NCI-H1092 (cell line): ENCODE measurements at places on chromosomes 2 and 18.

GRCh38 chr2:96554293-96555145, 18.0 kb downstream of the ARID5A start:
- no peak for DNase-seq

DNA sequence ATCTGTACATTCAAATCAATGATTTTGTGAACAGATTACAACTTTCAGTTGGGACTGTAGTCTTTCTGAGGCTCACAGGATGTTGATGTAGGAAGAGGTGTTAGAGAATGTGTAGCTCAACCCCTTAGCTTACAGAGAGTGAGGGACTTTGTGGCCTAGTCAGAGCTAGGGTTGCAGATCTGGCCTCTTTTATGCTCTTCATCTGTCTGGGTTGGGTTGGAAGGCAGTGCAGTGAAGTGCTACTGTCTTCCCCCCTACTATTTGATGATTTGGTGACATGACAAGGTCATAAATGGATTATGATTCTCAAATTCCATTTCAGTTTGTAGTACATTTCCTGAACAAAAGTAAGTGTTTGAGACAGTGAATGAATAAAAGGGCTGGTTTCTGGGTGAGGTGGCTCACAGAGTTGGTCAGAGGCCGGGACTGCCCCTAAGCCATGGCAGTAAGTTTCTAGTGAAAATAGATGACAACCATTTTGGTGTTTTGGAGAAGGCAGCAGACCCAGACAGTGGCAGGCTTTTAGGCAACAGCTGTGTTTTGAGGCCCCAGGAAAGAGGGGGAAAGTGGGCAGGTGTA, 21.6 kb downstream of the MAP4K4 start:
- no peak for DNase-seq

DNA sequence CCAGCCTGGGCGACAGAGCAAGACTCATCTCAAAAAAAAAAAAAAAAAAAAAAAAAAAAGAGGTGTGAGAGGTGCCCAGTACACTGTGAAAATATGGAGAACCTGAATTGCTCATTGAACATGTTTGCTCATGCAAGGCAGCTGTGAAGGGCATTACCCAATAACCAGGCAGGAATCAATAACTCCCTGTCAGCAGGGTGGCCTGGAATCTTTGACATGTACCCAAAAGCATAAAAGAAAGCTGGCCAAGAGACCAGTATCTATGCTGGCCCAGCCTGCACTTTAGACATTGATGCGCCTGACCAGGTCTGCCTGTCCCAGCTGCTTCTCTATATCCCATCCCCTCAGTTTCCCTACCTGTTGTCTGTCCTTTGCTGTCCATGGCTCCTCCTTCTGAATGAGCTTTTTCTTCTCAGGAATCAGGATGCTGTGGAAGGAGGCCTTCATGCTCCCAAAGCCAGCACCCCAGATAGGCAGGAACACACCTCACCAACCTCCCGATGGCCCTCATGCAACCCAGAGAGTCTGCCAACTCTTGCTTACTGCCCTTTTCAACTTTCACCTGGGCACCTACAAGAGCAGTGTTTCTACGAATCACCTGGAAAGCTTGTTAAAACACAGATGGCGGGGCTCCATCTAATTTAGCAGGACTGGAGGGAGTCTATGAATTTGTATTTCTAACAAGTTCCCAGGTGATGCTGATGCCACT, 83.4 kb upstream of the PPP1CB start:
- no peak for DNase-seq

- no peak for DNase-seq
Observed at GRCh38 chr2:190964170-190964795, 49.7 kb downstream of the STAT1 start.

DNA sequence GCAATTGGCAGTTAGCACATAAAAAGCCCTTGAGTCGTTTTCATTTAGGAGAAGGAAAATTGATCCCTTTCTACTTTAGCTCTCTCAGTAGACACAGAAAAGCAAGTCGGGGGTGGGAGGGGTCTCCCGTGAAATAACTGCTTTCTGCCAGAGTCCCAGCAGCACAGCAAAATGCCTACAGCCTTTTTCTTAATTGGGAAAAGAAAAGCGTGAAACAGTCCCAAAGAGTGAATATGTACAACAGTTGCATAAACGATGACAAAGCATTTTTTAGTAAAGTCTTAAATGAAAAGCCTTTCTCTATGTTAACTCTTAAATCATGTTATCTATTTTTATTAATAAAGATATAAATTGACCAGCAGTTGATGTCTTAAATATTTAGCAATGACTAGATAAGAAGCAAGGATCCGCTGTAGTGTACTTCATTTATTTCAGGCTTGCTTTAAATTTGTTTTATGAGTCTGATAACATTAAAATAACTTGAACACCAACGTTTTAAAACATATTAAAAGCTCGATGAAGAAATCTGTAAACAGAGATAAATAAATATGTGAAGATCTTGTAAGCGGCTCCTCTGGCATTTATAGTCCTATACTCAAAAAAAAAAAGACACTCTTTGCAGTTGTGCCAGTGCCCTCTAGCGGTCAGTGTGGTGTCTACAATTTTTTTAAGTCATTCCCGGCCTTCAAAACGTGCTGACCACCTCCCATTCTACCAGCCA, 42.3 kb upstream of the ATIC start:
- peak; percentile 70 for DNase-seq

DNA sequence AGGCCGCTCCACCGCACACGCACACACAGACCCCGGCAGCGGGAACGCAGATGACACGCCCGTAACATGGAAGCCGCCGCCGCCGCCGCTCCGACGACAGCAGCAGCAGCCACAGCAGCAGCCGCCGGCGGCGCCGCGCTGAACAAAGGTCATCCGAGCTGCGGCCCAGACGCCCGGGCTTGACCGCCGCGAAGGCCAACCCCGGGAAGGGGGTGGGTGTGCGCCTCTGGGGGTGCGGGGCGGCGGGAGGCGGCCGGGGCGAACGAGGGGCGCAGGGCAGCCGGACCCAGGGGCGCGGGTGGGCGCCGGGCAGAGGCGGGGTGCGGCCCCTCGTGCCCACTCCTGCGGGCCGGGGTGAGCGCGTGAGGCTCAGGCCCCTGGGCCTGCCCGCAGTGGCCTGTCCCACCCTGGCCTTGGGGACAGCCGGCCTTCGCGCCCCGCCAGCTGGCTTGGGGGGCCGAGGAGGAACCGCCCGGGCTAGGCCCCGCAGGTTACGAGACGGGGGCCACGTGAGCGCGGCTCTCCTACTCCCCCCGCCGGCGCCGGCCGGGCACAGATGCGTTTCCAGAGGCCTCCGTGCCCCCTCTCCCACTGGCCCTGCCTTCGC, 1.0 kb upstream of the ZNF532 start:
- DNase-seq, result peak; percentile 70

- DNase-seq, result no peak
Observed at GRCh38 chr2:48760826-48761225, 5.3 kb upstream of the LHCGR start.

DNA sequence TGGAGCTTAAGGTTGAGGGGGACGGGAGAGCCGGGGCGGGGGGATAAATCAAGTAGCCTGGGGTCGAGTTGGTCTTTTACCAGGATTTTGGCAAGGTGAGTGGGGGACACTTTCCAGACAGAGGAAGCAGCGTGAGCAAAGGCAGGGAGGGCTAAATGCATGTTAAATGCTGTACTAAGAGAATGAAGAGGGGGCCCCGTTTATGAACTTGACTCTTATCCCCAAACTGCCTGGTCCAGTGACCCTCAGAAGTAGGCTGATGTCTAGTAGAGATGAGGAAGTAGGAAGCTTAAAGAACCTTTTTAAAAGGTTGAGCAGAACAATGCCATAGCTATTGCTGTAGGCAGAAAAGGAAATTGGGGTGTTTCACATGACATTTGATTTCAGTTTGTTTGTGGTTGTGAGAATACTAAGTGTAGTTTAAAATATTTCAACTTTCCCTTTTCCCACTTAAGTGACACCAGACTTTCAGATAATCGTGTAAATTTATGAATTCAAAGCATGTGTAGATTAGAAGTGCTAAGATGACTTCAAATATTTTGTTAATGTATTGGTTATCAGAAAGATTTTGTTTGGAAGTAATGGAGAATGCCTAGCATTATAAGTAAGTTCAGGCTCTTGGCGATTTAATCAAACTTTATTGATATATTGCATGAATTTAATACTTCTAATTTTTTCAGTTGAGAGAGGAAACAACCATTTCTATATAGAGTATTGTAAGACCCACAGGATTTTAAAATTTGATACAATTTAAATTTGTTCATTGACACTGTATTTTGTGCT, 1.8 kb downstream of the REL start:
- no peak for DNase-seq

GRCh38 chr2:180983468-180984242, 3.2 kb downstream of the UBE2E3 start:
- no peak for DNase-seq

DNA sequence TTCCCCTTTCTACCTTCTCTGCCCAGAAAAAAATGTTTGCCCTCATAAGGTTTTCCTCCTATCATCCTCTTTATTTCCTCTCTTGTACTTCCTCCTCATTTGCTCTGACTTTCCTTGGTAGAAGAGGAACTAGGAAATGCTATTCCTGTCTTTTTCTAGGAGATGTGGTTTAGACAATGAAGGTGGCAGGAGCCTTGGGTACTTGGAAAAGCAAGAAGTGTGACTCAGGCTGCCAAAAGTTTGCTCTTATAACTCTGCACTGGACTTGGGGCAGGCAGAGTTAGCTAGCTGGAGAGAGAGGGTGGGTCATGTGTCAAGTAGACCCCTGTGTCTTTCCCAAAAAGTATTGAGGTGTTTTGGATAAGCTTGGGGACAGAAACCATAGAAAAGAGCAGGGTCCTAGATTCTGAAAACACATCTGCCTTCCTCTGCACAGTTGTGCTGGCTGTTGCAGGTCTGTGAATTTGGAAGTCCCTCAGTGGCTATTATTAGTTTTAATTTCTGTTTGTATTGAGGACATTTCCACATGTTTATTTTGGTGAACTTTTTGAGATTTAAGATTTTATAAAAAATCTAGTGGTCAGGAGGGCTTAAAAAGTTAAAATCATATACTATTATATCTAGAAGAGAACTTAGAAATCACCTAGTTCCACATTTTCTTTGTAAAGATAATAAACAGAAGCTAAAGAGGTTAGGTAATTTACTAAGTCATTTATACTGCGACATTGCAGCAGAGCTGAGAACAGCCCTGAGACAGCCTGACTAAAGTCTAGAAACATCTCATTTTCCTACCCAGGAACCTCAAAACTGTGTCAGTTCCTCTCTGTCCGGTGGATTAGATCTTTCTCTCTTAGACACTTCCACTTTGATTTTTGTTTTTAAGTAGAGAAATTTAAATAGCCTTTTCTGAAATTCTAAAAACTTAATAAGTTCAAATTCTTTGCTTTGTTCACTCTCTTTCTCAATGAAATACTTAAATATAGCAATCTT, 16.0 kb downstream of the INSIG2 start:
- DNase-seq, result no peak

- DNase-seq, result no peak
Observed at GRCh38 chr2:204339212-204339715, 206.0 kb upstream of the PARD3B start.

- DNase-seq, result no peak
Observed at GRCh38 chr2:217573571-217573970, 429.2 kb downstream of the TNS1 start.

DNA sequence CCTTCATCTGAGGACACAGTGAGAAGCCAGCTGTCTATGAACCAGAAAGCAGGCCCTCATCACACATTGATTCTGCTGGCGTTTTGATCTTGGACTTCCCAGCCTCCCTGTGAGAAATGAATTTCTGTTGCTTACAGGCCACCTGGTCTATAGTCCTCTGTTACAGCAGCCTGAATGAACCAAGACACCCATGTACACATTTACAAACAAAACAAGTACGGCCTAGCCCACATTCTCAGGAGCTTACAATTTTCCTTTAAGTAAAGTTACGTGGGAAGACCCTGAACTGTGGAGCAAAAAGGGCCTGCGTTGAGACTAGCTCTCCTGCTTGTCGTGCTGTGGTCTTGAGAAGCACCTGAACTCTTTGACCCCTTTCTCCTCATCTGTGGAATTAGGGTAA, 12.0 kb upstream of the SLC20A1 start:
- DNase-seq, result no peak

GRCh38 chr2:156476850-156477206, 40.6 kb downstream of the GPD2 start:
- no peak for DNase-seq

DNA sequence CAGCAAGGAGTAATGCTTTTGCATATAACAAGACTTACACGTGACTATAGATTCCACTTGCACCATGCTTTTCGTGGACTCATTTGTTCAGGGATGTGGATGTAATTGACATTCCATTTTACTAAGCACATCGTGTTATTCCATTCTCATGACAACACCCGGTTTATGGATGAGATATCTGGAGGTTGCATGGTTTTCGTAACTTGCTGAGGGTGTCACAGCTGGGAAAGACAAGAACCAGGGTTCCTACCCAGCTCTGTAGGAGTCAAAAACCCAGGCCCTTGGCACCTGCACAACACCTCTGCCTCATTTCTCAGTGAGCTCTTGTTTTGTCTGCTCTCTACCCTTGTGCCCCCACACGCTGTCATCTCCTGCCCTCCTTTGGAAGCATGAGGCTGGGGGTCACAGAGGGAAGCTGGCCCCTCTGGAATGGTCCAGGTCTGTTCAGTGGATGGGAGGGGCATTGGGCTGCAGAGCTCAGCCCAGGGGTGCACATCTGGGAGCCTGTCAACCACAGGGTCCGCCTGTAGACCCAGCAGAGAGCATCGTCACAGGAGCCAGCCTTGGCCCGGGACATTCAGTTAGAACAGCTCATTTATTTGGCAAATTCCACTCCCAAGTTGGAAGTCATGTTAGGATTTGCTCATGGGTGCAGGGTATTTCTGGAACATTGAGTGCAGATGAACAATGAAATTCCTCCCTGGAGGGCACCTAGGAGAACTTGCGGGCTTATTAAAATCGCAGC, 120.1 kb upstream of the TWIST2 start:
- DNase-seq, result no peak

DNA sequence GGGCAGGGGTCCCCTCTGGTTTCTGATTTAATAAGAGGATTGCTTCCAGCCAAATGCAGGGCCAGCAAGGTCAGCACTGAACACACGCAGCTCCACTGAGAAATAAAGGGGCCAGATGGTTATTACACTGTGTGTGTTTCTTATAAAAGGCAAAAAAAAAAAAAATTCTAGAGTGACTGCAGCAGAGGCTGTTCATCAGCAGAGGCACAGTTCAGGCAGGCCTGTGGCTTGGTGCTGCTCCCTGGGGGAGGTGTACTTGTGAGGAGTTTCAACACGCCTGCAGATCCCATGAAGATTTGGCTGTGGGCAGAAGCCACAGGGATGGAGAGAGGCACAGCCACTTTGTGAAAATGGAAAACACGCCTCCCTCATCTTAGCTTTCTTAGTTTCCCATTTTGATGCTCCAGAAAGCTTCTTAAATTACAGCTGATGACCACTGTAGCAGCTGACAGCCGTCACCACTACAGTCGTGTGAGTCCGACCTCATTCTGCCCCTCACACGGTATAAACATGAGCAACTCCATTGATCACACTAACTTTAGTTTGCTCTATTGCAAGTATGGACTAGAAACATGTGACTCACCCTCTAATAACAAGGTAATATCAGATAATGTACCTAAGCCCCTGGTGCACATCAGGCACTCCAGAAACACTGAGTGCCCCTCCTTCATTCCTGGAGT, 726.5 kb upstream of the RAB6C start:
- no peak for DNase-seq

DNA sequence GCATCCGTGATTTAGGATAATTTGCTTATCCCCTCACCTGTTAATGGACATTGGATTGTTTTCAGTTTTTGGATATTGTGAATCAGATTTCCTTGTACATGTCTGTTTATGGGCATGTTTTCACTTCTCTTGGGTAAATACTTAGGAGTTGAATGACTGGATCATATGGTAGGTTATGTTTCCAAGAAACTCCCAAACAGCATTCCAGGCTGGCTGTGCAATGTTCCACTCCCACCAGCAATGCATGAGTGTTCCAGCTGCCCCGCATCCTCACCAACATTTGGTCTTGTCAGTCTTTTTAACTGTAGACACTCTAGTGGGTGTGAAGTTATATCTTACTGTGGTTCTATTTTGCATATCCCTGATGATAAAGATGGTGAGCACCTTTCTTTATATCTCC, 8.9 kb upstream of the LRRFIP1 start:
- no peak for DNase-seq
